ENCODE measurements at places on chromosomes 11 and 22.

GRCh38 chr11:35725885-35726284 lies 63.3 kb downstream of the TRIM44 start:
- no peak for DNase-seq

- DNase-seq = no peak
These were observed 9.4 kb upstream of the PPM1F start for GRCh38 chr22:21961886-21962654.

DNA sequence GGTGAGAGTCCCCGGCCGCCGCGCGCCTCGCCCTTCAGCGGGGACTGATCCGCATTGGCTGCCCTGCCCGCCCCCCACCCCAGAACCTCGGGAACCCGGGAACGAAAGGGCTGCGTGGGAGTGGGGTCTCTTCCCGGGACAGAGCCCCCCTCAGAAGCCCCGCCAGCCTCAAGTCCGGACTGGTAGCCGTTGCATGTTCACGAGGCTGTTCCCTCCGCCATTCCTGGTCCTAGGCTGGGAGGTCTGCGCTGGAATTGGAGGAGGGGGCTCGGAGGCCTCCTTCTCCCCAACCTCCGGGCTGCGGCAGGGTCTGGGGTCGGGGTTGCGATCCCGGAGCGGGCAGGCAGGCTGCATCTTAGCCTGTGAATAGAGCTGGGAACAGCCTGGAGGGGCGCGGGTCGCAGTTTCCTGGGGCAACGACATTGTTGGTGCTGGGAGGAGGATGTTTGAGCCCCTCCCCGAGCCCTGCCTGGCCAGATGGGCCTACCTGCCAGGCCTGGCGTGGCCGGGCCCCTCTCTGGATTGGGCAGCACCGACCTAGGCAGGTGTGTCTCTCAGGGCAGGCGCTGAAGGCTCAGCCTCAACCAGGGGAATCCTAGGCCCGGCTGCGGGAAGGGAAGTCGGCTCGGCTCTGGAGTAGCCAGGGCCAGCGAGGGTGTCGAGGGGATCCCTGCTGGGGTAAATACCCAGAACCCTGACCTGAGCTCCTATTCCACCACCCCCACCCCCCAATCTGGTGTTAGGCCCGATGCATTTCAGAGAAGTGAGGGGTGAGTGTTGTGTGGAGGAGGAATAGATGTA lies 670 bp downstream of the MAPK8IP1 start:
- no peak for DNase-seq

DNA sequence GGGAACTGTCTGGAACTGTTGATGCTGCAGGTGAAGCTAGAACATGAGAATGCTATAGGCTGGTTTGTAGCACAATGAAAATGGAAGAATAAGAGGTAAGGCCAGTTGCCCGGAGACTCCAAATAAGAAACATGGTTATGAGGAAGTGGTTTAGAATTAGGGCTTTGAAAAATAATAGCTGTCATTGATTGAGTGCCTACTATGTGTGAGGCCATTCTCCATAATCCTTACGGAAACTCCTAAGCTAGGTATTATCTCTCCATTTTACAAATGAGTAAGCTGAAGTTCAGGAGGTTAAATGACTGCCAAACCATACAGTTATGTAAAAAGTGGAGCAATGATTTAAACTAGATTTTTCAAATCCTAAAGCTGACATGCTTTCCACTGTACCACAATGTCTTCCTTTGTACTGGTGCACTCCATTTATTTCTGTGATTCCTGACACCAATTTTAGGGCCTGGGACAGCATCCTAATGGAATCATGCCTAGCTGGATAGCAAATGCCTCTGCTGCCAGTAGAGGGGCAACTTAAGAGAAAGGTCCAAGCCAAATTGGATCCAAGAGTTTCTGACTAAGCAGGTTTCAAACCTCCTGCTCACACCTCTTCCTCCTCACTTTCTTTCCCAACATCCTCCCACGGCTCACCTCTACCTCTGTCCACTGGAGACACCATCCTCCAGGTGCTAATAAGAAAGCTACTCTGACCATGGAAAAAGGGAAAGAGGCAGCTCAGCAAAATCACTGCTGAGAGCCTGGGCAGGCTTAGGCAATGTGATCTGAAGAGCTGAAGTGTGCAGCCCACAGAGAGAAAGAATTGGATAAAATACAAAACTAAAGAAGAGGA lies 46.9 kb upstream of the PICALM start:
- no peak for DNase-seq

- DNase-seq = no peak
These were observed 410.7 kb downstream of the MIAT start for GRCh38 chr22:27068121-27068520.

Data from dermis microvascular lymphatic vessel endothelial cell (primary cell).